ENCODE measurements at places on chromosomes 7 and 10. TPM values are rescaled to one million over a fixed set of nuclear protein-coding genes. Genes with fewer than 3 reads are reported as not detected.
A peak's percentile ranks its signal among the peaks of the same experiment; 100 is the strongest.

TDRD1 gene
- 0.16 TPM for total RNA-seq

FOXI2 gene
- total RNA-seq, result not detected

LRIT1 gene
- total RNA-seq, result not detected

DNA sequence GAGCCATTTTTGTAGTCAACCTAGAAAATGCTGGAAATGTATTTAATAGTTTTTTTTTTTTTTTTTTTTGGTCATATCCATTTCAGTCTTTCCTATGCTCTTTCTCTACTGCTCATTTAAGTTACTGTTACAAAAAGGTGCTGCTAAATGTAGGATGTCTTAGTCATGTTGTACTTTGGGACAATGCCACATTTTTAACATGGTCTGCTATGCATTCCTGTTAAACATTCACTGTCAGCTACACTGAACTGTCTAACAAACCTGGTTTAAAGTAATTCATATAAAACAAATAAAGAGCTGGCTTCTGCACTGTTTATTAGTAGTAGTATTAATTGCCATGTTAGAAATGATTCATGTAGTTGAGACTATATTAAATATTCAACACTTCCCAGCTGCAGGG, 108.6 kb downstream of the NSUN6 start:
- no peaks in the 10 kb centered on the region for H3K36me3 ChIP-seq
- H3K4me3 ChIP-seq, result no peak overlapping the region
- no peak overlapping the region for H3K27ac ChIP-seq

DNA sequence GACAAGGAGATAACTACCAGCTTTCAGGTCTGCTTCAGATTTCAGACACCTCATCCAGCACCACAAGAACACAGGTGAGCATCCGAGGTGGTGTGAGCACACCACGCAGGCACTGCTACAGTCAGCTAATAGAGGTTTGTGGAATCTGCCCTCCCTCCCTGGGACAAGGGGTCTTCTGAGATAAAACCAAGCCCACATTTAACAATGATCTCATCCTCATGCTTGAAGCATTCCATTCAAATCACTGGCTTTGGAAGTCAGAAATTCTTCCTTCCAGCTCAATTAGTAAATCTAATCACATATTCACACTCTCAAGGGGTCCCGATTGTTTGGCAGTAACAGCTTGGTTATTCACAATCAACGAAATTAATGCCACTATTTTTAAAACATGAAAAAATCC, 331.4 kb downstream of the ELMO1 start:
- DNase-seq, result no peak
- no peak overlapping the region for H3K4me3 ChIP-seq

GRCh38 chr10:104297697-104298660, 29.0 kb downstream of the GSTO2 start:
- DNase-seq, result peak; percentile 23
- H3K36me3 ChIP-seq, result no peaks in the 10 kb centered on the region
- H3K27me3 ChIP-seq, result no peaks in the 10 kb centered on the region

DNA sequence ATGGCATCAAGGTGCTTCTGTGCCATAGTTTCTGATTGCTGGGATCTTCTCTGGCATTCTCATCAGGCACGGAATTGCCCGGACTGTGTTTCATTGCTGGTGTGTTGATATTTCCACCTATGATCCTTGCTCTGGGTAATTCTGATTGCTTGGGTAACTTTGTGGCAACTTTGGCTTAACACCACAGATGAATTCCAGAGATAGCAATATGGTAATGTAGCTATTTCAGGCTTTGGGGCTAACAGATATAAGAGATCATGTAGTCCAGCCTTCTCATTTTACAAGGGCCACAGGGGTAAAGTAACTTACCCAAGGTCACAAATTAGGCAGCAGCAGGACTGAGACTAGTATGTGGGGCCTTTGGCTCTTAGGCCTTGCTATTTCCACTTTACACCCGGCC, 53.9 kb upstream of the PLPP4 start:
- no peaks in the 10 kb centered on the region for H3K27me3 ChIP-seq
- no peak overlapping the region for H3K27ac ChIP-seq
- no peak for DNase-seq
- no peak overlapping the region for H3K4me3 ChIP-seq

GRCh38 chr7:87567052-87567451, 33.6 kb downstream of the ABCB1 start:
- H3K36me3 ChIP-seq, result no peaks in the 10 kb centered on the region
- no peak for DNase-seq
- H3K4me3 ChIP-seq, result no peak overlapping the region
- H3K27ac ChIP-seq, result no peak overlapping the region

GRCh38 chr10:104622598-104623209, 18.4 kb upstream of the SORCS3 start:
- H3K4me1 ChIP-seq, result no peaks in the 10 kb centered on the region
- no peak overlapping the region for H3K27ac ChIP-seq
- no peak for DNase-seq

DNA sequence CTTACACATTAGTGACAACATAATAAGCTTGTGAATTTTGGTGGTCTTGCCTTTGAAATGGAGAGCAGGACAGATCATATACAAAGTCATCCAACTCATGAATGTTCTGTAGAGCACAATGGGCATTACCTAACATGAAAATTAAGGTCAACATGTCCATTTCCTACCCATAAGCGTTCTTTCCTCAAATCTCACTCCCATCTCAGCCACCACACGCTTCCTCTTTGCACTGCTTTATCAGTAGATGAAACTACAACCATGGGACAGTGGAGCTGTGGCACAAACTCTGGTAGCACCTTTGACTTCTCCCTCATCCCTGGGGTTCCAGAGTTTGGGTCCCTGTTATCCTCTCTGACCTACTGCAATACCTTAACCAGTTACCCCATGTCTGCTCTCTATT, 2.2 kb downstream of the PON2 start:
- no peak for DNase-seq
- H3K4me3 ChIP-seq, result no peak overlapping the region
- peaks cover 7% of the 10 kb centered on the region for H3K4me1 ChIP-seq
- H3K27me3 ChIP-seq, result no peaks in the 10 kb centered on the region
